ENCODE measurements at places on chromosomes 12 and 14.

- DNase-seq = no peak
These were observed 405.0 kb upstream of the LRFN5 start for GRCh38 chr14:41201696-41202095.

- DNase-seq = no peak
These were observed 25.0 kb downstream of the PDZRN4 start for GRCh38 chr12:41213107-41213506.

DNA sequence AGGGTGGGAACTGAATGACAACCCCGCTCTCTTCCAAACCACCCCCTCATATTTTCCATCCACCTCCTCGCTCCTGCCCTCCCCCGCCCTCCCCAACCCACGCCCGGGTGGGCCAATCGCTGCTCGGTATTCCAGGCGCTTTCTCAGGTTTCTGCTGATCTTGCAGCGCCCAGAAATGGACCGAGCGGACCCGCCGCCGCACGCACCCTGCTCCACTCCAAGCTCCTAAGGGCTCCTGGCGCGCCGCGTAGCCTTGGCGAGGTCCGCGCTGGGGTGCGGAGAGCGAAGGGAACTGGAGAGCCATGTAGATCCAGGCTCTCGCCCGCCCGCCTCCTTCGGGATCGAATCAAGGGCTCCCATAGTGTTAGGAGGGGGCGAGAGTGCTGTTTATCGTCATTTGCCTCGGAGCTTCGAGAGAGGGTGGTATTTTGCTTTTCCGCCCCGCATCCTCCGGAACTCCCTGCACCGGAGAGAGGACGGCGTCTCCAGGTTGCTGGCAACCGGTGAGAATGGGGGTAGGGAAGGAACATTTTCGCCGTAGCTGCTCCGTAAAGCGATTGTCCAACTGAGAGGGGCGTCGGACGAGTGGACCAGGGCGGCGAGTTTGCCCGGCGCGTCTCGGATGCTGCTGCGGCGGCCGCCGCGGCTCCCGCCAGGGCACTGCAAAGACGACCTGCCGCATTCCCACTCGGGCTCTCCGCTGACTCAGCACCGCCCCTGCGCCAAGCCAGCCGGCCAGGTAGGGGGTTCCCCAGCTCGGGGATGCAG lies at the start of gene KCNA1:
TSS of gene KCNA1 (plus strand) at position 172 of the 768 bp plus-strand sequence. CDS start 1,474 bp downstream, outside the sequence.
- DNase-seq = peak; percentile 22

DNA sequence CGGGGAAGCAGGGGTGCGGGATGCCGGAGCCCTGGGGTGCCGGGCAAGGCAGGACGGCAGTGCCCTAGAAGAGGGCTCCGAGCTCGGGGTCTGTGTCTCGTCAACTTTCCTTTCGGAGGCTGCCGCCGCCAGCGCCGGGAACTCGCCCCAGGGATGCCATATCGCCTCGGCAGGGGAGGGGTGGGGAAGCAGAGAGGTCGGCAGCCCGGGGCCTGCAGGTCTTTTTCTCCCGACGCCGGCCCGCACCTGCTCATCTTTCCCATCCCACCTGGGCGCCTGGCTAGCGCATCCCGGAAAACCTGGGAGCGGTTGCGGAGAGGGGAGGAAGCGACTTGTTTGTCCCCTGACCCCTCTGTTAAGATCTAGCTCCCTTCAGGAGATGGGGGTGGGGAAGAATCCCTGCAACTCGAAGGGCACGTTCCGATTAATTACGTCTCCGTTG lies 547 bp downstream of the CNTN1 start:
- DNase-seq = no peak

DNA sequence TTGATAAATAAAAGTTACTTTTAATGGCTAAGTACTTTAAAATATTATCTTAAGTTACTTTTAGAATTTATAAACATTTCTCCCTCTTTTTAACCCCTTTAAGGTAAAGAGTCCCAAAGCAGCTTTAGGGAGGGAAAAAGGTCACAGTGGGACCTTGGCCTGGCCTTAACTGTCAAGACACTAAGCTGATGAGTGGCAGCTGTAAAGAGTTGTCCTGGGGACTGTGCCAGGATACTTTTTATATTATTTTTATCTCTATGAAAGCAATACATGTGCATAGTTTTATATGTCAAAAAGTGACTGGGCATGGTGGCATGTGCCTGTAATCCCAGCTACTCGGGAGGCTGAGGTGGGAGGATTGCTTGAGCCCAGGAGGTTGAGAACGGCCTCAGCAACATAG lies 94.2 kb upstream of the RESF1 start:
- DNase-seq = no peak

DNA sequence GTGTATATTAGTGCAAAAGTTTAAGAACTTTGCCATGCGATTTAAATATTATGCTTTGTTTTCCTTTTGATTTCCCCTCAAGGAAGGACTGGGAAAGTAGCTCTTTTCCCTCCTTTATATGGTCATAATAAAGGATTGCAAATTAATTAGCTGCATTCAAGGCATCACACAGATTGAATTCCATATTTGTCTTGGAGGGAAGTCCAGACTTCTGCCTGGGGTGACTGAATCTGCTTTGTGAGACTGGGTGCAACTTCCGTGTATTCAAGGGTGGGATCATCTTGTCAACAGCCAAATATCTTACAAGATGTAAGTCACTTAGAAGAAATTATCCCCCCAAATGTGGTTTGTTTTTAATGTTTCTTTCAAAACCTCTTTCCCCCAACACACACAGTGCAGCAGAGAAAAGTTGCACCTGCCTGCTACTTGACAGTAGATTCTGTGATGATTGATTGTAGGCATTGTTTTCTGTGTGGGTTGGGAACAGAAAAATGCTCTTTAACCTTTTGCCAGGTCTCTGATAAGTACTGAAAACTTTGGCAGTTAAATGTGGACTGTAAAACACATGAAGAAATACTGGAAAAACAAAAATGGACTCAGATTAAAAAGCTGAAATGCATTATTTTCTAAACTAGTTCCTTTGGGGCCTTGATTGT lies 28.4 kb downstream of the STK38L start:
- no peak for DNase-seq

DNA sequence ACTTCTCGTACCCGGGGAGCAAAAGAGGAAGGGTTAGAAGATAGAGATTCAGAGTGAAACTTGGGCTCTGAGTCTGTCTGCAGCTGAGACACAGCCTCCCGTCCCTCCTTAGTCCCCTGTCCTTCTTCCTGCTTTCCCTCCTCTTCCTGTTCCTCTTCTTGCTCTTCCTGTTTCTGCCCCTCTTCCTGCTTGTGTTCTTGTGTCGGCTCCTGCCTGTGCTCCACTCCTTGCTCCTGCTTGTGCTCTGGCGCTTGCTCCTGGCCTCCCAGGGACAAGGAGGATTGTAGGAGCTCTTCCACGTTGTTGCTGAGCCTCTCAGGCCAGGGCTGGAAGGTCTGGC lies 3.0 kb downstream of the ACRBP start:
- DNase-seq = no peak

- DNase-seq = no peak
These were observed 173.7 kb downstream of the FOXN3 start for GRCh38 chr14:89243286-89243685.

Data from memory B cell (primary cell).